ENCODE measurements at places on chromosomes 7 and 10.

DNA sequence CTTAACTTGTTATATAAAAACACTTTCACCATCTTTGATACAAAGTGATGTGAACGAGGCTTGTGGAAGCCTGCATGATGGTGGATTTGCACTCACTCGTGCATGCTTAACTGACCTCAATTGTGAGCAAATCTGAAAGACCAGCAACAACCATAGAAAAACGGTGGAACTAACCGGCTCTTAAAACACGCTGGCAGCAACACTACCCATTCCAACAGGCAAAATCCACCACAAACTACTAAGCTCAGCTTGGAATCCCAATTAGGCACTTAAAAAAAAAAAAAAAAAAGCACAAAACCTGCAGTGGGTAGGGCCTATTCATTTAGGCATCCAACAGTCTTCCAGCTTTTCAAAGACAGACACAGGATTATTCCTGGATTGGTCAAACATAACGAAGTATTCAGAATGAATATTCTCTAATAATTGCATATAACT is 1.8 kb downstream of the GDI2 start:
- no peak for ATAC-seq

DNA sequence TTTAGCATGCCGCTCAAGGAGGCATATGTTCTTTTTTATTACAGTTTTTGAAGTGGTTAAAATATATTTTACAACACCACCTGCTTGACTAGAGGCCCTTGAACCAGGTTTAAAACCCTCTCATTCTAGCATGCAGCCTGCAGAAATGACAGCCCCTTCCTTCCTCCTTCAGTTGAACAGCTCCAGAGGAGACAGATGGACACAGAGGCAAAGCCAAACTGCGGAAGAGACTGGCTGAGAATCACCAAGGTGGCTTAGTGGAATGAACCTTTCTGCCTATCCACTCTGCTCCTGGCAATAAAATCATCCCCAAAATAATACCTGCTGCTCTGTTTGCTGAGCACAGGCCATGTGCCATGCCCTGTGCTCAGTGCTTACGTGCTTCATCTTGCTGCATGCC is 23.9 kb upstream of the PLPP4 start:
- ATAC-seq: no peak

- no peak for ATAC-seq
These were observed 229.6 kb downstream of the BAMBI start for GRCh38 chr10:28906934-28907333.

DNA sequence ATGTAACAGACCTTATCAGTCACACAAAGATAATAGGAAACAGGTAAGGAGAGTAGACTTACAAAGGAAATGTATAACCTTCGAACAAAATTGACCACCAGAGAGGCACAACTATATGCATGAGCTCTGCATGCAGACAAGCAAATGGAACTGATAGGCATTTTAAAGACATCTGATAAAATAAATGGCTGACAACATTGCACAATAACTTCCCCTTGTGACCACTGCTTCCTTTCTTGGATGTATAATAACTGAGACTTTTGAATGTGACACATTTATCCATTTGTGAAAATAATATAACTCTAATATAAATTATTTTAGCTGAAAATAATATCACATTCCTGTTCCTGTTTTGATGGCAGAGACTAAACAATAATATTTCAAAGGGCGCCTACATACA is 654.2 kb upstream of the STEAP1 start:
- no peak for ATAC-seq

DNA sequence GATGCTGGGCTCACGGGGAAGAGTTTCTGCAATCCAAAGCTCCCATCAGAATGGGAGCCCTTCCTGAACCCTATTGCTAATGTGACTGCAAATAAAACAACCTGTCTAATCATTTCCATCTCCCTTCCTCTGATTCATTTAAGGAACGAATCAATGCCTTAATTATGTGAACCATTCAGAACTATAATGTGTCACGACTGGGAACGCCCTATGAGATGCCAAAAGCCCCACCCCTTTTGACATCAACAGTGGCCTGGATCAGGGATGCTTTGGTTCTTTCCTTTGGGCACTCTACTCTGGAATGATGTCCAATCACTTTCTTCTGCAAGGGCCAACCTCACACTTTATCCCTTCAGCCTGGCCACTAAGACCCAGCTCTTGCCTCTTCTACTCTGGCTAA is 195.4 kb upstream of the AOAH start:
- ATAC-seq: no peak

DNA sequence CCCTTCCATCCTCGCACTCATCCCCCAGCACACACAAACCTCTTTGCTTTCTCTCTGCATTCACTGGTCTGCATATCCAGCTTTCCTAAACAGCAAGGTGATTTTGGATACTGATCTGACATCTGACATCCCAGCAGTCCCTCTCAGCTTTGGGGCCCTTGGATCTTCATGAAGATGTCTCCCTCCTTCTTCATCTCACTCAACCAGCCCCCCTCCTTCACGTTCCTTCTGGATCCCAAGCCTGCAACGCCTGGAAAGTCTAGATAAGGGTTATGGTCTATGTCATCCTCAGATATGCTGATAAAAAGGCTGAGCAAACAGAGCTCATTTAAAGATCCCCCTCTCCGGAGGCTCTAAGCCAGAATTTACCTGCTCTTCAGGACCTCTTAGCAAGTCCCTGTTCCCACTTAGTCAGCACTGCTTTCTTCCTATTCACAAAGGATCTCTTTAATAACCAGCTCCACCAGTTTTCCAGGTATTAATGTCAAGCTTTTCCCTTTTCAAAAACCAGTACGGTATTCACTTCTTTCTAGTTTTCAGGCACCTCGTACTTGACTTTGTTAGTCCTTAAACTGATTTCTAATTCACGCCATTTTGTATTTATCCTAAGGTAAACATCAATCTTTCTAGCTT is 38.9 kb downstream of the CREB3L2 start:
- ATAC-seq: no peak

GRCh38 chr7:50160206-50160605 is 67.2 kb upstream of the ZPBP start:
- no peak for ATAC-seq

GRCh38 chr7:141567432-141567831 is 16.2 kb downstream of the AGK start:
- ATAC-seq: no peak

GRCh38 chr10:63547628-63548360 is 26.6 kb downstream of the REEP3 start:
- no peak for ATAC-seq

DNA sequence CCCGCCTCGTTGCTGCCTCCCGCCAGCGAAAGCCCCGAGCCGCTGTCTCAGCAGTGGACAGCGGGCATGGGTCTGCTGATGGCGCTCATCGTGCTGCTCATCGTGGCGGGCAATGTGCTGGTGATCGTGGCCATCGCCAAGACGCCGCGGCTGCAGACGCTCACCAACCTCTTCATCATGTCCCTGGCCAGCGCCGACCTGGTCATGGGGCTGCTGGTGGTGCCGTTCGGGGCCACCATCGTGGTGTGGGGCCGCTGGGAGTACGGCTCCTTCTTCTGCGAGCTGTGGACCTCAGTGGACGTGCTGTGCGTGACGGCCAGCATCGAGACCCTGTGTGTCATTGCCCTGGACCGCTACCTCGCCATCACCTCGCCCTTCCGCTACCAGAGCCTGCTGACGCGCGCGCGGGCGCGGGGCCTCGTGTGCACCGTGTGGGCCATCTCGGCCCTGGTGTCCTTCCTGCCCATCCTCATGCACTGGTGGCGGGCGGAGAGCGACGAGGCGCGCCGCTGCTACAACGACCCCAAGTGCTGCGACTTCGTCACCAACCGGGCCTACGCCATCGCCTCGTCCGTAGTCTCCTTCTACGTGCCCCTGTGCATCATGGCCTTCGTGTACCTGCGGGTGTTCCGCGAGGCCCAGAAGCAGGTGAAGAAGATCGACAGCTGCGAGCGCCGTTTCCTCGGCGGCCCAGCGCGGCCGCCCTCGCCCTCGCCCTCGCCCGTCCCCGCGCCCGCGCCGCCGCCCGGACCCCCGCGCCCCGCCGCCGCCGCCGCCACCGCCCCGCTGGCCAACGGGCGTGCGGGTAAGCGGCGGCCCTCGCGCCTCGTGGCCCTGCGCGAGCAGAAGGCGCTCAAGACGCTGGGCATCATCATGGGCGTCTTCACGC is 825 bp downstream of the ADRB1 start:
- ATAC-seq: no peak

GRCh38 chr10:27242951-27243551 is 2.5 kb upstream of the ACBD5 start:
- peak; percentile 47 for ATAC-seq

GRCh38 chr10:26243351-26243720 is 26.8 kb downstream of the GAD2 start:
- no peak for ATAC-seq

DNA sequence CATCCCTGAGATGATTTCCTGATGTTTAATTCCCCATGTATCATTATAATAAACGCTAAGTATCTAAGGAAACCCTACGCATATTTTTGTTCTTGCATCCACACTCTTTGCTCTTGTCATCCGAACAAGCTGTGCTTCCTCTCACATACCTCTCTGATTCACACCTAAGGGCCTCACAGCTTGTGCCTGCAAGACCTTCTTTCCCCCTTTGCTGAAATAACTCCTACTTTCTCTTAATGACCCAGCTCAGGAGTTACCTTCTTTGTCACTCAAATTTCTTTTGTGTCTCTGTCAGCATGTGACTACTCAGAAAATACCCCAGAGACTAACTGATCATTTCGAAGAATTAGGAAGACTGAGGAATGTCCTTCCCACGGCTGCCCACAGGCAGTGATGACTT is 209.3 kb upstream of the IMMP2L start:
- ATAC-seq: no peak

GRCh38 chr10:86203162-86203905 is 163.3 kb downstream of the GRID1 start:
- ATAC-seq: no peak

- no peak for ATAC-seq
These were observed 570.2 kb downstream of the PTPRN2 start for GRCh38 chr7:158017111-158018097.
